ENCODE measurements at places on chromosomes 2 and 18.
A peak's percentile ranks its signal among the peaks of the same experiment; 100 is the strongest.

- DNase-seq = no peak
Observed at GRCh38 chr2:159982270-159982669, 80.1 kb downstream of the PLA2R1 start.

- DNase-seq = no peak
Observed at GRCh38 chr2:62265106-62265505, 69.2 kb downstream of the B3GNT2 start.

DNA sequence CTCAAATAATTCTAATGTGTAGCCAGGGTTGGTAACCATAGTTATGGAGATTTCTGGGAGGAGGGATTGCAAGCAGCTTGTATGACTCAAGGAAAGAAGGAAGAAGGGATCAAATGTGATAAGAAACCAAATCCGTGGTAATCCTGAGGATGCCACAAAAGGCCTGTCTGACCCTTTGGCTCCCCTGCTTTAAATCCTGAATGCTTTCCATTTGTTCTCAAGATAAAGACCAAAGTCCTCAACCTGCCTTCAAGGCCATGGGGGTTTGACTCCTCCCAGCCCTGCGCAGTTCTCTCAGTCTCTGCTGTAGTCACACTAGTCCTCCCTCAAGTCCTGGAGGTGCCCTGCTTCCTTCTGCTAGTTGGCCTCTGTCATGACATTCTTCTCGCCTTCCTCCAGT is 74.0 kb downstream of the SUMO1 start:
- DNase-seq = no peak

- DNase-seq = no peak
Observed at GRCh38 chr2:158120664-158121641, 19.3 kb downstream of the UPP2 start.

DNA sequence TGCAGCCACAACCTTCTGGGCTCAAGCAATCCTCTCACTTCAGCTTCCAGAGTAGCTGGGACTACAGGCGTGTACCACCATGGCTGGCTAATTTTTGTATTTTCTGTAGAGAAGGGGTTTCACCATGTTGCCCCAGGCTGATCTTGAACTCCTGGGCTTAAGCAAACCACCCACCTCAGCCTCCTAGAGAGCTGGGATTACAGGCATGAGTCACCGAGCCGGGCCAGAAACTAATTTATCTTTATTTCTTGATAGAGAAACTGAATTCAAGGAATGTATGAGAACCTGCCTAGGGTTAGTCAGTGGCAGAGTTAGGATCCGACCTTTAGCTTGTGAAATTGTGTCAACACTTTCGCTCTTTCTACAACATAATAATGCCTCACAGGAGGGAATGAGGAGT is 19.3 kb upstream of the ITGAV start:
- no peak for DNase-seq

GRCh38 chr18:5982332-5982731 is 87.0 kb upstream of the TMEM200C start:
- no peak for DNase-seq

- peak; percentile 38 for DNase-seq
Observed at GRCh38 chr2:9594366-9595054, 36.3 kb downstream of the YWHAQ start.

DNA sequence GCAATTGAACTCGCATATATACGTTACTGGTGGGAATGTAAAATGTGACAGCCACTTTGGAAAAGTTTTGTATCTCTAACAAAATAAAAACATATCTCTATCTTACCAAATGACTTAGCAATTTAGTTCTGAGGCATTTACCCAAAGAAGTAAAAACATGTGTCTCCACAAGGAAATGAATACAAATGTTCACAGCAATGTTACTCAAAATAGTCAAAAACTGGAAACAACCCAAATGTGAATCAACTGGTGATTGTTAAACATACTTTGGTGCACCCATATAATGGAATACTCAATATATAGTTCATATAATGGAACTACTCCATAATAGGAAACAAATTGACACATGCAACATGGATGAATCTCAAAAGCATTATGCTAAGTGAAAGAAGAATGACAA is 70.4 kb upstream of the DNER start:
- DNase-seq = no peak

GRCh38 chr18:9401176-9401575 is 66.6 kb downstream of the TWSG1 start:
- no peak for DNase-seq

GRCh38 chr2:47833516-47833968 is 50.6 kb downstream of the MSH6 start:
- DNase-seq = no peak

- DNase-seq = no peak
Observed at GRCh38 chr18:26406324-26406723, 142.0 kb downstream of the KCTD1 start.

GRCh38 chr2:178928077-178928476 is 120.9 kb upstream of the TTN start:
- no peak for DNase-seq

DNA sequence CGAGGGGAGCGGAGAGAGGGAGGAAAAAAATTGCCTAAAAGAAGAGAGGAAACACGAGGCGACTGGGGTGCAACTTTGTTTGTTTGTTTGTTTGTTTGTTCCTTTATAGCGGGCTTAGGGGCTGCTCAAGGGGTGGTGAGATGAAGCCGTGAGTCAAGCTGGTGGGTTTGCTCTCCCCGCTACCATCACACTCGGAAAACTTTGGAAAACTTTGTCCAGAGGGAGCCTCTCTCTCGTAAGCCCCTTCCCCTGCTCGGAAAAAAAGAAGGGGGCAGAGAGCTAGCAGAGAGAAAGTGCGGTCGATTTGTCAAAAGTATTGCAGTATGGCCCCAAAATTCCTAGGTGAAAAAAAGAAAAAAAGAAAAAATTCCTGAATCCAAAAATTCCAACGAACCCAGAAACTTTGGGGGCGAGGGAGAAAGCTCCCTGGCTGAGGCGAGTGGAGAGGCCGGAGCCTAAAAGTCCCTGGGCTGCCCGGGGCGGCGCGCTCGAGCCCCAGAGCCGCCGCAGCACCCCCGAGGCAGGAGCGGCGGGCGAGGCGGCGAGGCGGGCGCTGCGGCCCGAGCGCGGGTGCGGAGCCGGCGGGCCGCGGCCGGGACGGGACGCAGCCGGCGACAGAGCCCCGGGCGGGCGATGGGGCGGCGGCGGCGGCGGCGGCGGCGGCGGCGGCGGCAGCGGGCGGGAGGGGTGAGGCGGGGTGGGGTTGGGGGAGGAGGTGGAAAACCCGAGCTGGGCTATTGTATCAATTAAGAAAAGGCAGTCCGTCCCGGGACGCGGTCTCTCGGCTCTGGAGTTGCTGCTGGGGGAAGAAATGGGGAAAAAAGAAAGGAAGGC is 558 bp upstream of the CYP26B1 start:
- DNase-seq = no peak

- no peak for DNase-seq
Observed at GRCh38 chr18:60047556-60047955, 147.8 kb downstream of the PMAIP1 start.

GRCh38 chr18:50092245-50092805 is 102.6 kb downstream of the MYO5B start:
- no peak for DNase-seq

GRCh38 chr2:42794271-42795046 is 2.1 kb upstream of the HAAO start:
- DNase-seq = peak; percentile 53

DNA sequence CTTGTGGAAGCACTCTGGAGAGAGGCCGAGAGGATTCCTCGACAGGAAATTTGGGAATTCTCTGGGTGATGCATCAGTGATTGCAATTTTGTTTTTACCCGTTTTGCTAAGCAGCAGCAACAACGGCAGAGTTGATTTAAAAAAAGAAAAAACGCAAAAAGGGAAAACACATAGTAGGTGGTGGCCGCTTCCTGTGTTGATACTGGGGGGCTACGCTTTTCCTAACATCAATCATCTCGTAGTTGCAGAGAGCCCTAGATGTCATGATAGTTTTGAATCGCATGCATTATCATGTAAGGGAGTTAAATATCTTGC is 271 bp upstream of the RBM43 start:
- DNase-seq = no peak

DNA sequence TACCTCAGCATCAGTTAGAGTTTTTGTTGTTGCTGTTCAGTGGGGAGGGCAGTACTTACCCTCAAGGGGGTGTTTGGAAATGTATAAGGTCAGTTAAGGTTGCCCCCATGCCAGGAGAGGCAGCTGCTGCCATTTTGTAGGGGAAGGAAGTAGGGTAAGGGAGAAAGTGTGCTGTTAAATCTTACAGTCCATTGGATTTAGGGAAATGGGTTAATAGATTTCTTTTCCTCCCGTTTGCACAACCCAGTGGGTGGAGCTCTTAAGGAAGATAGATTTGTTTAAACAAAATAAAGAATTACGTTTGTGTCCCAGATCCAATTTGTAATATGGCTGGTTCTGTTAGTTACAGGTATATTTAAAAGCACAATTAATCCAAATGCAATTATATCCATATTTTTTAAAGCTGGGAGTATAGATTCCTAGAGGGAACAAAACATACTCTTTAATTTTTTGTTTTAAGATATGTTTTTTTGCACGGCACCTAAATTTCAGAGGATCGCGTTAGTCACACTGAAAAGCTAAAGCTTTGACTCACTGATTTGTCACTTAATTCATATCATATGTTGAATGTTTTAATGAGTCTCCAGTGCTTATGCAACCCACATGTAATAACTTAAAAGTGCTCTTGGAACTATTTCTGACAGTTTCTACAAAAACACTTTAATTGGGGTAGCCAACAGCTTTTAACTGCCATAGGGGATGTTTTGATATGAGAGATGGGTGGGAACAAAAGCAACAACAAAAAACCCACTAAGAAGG is 9.0 kb upstream of the CWC22 start:
- DNase-seq = peak; percentile 29

GRCh38 chr2:230933521-230934180 is 8.6 kb upstream of the GPR55 start:
- no peak for DNase-seq

DNA sequence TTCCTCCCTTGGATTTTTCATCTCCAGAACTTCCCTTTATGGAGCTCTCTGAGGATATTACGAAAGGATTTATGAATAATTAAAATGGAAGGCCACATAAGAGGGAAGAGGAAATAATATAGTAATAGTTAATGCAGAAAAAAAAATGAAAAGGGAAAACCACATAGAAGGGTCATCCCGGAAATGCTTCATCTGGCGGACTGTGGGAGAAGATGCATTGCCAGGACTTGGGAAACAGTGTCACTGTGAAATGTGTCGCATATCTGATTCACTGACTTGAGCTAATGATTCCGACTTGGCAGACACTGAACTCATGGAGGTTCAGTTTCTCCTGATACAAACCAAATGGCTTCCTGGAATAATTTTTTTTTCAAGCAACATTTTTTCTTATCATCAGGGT is 129.9 kb upstream of the RMP24 start:
- DNase-seq = no peak

- DNase-seq = no peak
Observed at GRCh38 chr2:136075476-136075875, 42.5 kb downstream of the CXCR4 start.

DNA sequence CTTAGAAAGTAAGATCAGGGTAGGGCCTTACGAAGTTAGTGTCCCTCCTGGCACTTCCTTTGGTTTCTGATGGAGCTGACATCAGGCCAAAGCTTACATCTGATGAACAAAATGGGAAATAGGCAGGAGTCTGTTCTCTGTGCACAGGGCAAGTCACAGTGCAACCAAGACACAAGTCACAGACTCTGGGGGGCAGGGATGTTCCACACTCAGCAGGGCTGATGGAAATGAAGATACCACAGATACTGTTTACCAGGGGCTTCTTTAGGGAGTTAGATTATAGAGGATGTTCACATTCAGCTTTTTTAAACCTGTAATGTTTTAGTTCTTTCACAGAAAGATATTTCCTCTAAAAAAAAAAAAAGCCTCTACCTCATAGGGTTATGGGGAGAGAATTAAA is 106.2 kb upstream of the EPC2 start:
- no peak for DNase-seq

DNA sequence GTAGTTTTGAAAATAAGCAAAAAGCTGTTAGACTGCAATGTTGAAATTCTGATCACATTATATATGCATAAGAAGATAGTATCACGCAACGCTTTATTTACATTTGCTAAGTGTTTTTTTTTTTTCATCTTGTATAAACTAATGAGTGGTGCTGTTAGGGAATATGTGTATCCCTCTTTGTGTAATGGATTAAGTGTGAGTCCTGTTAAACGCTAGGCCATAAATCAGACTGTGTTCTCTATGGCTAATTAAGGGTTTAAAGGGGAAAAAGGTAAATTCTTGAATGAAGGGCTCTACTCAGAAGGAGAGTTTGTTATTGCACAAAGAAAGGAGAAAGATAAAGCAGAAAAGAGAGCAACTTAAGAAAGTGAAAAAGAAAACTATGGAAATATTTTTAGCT is 4.8 kb upstream of the ASXL3 start:
- no peak for DNase-seq

GRCh38 chr2:120005834-120006521 is 6.9 kb upstream of the EPB41L5 start:
- DNase-seq = no peak

GRCh38 chr2:19648583-19648982 is 253.2 kb downstream of the TTC32 start:
- peak; percentile 34 for DNase-seq

DNA sequence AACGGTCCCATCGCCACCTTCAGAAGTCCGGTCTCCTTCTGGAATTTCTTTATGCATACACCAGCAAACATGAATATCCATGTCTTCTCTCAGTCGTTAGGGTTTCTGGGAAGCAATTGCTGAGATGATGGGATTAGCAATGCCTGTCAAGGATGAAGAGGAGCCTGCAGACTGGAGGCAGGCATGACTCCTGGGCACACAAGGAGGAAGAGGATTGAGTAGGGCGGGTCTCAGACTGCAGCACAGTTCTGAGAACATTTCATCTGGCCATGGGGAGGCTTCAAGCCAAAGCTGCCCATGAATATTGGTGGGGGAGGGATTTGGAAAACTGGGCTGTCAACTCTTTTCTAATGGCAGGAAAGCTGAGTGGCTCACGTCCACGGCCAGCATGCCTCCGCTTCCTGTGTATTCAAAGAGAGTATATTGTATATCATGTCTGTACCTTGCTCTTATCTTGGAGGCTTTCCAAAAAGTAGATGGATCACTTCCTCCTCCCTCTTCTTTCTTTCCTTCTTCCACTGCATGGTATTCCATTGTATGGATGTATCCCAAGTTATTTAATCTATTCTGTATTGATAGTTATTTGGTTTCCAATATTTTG is 24.5 kb downstream of the MC2R start:
- DNase-seq = no peak

DNA sequence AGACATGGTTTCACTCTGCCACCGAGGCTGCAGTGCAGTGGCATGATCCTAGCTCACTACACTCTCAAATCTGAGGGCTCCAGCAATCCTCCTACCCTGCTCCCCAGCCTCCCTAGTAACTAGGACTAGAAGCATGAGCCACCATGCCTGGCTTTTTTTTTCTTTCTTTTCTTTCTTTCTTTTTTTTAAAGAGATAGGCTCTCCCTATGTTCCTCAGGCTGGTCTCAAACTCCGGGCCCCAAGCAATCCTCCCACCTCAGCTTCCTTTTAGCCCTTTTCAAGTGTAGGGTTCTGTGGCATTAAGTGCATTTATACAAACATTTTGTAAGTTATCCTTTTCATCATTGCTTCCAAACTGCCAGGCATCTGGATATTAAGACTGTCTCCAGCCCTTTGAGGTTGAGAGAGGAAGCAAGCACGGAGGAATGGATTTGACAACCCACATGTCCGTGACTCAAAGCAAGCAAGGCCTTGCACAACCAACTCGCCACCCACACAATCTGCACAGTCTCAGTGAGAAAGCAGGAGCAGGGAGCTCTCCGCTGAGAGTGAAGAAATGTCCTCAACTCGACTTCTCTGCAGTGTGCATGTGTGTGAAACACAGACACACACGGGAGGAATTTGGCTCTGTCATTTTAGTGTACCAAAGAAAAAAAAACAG is 65.6 kb downstream of the ATP8B1 start:
- DNase-seq = peak; percentile 77

Measured in hepatic stellate cell (primary cell).